RPMI7951 (cell line): ENCODE measurements at places on chromosomes 16 and 17.

DNA sequence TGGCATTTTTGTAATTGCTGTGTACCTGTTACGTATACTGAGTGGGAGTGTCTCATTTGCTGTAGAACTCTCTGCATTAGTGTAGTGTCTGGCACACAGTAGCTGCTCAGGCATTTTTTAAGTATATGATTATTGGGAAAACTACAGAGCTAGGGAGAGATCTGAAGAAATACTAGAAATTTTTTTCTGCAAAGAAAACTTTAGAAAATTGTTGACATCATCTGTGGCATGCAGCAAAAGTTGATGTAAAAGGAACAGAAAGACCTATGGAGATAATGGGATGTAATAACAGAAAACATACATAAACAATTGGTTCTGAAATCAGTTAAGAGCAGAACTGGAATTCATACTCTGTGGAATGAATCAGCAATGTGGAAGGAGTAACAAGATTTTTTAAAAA, 11.6 kb downstream of the CLTC start:
- DNase-seq: no peak

GRCh38 chr16:87764600-87765472, 950 bp downstream of the KLHDC4 start:
- no peak for DNase-seq

DNA sequence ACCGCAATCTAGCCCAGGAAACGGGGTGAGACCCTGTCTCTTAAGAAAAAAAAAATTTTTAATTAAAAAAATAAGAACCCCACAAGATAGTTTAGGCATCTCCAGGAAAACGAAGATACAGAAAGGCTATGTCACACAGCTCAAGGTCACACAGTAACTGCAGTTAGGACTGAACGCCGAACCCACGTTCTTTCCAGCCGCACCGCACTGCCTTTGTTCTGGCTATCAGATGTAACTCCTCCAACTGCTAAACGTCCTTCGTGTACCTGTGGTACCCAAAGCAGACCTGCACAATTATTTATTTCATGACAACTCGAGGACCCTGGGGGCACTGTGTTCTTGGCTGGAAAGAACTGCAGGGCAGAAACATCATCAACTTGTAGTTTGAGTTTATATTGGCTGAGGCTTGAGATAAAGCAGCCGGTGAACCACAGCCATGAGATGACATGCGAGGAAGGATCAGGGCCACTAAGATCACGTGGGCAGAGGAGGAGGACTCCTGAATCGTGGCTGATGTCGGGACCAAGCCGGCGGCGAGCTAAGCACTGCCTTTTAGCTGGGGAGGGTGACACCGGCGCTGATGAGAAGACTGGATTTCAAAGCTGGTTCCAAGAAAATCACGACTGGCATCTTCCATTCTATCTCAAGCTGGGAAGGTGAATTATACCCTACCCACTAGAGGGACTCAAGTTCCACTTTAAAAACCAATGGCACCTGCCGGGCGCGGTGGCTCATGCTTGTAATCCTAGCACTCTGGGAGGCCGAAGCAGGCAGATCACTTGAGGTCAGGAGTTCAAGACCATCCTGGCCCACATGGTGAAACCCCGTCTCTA, 20.7 kb upstream of the MNT start:
- DNase-seq: no peak

DNA sequence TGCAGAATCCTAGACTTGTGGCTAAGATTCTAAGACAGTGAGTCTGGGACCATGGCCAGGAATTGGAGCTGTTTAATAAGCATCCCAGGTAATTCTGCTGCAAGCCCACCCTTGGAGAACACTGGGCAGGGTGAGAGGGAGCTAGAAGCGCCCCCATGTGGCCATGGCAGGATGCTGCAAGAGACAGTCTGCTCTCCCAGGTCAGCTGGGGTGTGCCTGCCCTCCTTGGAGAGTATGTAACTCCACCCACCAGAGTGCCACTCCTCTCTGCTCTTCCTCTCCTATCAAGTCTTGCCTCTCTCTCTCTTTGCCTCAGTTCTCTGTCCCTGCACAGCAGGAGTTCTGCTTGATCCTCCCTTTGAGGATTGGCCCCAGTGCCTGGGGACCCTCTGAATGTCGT, 14.9 kb downstream of the RCVRN start:
- DNase-seq: no peak

DNA sequence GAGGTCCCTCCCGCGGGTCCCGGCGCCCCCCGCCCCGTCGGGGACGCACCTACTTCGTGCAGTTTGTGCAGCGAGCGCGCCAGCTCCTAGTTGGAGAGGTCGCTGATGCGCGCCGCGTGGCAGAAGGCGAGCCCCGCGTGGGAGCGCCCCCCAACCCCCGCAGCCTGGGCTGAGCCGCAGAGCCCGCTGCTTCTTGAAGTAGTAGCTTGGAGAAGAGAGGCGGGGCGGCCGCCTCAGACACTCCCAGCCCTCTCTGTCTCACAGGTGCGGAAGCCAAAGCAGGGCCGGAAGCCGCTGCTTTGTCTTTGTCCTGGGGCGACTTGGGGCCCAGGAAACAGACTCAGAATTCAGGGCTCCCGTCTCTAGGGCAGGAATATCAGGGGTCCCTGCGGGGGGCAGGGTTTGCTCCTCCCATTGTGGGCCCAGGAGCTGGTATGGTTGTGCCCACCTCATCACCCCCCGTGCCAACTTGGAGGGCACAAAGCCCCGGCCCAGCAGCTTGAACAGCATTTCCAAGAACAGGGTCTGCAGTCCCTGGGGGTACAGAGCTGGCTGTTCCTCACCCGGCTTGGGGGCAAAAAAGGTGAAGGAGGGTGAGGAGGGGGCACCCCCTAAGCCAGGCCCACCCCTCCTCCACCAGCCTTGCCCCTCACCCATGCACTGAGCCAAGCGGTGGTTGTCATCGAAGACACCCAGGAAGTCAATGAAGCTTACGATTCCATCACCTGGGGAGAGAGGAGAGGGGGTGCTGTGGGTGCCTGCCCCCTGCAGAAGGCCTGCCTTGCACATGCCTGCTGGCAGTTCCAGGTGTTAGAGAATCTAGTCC, 13.5 kb downstream of the SPATA32 start:
- DNase-seq: no peak

DNA sequence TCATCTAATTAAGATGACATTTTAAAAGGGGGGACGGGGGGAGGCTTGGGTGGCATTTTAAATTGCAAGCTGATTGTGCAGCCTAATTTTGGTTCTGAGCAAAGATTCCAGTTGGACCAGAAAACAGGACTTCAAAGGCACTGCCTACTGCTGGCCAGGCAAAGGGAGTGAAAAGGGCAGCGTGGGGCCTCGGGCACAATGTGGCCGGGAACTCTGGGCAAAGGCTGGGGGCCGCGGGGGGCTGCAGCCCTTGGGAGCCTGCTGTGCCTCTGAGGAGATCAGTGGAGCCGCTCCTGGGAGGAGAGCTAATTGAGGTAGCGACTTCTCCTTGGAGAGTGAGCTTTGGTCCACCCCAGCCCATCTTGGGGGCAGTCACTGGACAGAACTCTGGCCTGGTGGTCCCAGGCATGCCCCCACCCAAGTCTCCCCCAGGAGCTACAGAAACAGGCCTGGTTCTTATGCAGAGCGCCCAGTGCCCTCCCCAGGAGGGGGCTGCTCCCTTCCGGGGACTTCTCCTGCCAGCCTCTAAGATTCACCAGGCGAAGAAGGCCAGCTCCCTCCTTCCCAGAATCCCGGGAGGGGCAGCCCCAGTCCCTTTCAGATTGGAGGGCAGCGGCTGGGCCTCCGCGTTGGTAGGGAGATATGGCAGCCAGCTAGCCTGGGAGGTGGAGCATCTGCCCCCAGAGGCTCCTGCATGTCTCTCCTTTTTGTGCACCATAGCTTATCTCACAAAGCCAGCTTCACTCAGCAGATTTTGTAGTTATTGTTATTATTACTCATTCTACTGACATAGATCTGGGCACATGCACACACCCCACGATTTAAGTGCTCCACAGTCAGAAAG, 115.6 kb downstream of the GNAO1 start:
- DNase-seq: no peak

DNA sequence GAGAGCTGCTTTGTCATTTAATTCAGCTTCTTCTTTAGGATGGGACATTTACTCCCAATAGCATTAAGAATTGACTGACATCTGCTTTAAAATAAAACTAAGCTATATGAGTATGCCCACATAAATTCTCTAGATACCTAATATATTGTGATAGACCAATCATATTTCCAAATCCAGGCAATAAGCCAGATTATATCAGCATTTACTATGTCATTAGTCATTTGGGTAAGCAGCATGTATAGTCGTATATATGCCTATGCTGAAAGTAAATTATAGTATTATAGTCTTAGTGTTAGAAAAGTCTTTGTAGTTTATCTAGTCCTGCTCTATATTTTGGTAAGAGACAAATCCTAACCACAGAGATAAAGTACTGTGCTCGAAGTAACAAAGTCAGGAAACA, 958.1 kb downstream of the KCNJ2 start:
- no peak for DNase-seq

GRCh38 chr16:23031508-23032098, 117.6 kb downstream of the USP31 start:
- DNase-seq: no peak

DNA sequence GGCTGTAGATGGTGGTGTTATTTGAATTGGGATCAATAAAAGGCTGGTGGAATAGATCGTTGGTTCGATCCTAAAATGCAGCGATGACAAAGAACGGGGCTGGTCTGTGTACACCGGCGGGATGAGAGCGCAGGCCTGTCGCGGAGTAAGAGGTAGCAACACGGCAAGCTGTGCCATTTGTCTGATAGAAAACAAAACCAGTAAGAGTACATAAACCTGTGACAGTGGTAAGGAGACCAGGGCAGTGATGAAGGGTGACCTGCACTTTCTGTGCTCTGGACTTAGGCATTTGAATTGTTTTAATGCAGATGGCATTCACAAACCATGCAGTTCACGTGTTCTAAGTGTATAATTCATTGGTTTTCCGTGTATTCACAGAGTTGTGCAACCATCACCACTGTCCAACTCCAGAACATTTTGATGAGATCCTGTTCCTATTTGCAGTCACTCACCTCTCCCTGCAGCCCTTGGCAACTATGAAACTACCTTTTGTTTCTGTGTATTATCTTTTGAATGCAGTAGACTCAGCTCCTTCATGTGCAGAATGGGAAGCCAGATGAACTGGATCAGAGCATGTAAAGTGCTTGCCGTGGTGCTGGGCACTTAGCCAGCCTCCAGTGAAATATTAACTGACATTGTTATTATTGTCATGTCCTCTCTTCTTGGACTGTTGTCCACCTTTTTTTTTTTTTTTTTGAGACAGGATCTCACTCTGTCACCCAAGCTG, 286.1 kb downstream of the SNX29 start:
- DNase-seq: no peak

DNA sequence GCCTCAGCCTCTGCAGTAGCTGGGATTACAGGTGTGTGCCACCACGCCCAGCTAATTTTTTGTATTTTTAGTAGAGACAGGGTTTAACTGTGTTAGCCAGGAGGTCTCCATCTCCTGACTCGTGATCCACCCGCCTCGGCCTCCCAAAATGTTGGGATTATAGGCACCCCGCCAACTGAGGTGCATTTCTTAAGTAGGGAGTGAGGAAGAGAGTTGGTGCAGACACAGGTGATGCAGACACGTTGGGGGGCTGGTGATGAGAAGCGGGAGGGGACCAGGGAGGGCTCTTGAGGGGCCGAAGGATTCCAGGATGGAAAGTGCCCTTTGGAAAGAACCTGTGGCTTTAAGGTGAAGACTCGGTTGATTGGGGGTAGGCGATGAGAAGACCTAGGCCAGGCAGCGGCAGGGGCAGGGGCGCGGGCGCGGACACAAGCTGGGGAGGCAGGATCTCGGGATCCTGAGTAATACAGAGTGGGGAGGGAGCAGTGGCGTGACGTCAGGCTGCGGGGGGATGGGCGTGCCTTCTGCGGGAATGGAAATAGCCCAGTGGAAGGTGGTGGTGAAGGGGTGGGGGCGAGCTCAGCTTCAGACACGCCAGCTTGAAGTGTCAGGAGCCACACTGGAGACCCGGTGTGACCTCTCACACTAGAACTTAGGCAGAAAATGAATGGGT, 2.5 kb upstream of the ATP6V0C start:
- DNase-seq: no peak

DNA sequence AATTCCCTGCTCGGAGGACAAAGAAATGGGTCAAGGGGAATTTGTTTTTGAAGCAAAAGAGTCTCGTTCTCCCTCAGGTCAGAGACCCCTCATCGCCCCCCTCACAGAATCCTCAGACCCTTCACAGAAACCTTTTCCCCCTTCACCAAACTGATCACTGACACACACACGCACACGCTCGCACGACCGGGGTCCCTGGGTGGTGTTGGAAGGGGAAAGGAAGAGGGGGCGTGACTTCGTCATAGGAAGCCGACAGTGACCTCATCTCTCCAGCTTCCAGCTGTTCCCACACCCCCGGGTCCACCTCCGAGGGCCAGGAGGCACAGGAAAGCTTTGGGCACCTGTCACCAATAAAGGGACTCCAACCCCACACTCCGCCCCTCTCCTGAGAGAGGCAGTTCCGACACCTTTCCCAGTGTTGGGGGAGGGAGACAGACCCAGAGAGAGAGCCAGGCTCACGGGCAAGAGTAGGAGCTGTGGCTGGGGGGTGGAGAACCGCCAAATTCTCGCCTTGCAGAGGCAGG, 1.2 kb downstream of the ASGR1 start:
- DNase-seq: no peak

DNA sequence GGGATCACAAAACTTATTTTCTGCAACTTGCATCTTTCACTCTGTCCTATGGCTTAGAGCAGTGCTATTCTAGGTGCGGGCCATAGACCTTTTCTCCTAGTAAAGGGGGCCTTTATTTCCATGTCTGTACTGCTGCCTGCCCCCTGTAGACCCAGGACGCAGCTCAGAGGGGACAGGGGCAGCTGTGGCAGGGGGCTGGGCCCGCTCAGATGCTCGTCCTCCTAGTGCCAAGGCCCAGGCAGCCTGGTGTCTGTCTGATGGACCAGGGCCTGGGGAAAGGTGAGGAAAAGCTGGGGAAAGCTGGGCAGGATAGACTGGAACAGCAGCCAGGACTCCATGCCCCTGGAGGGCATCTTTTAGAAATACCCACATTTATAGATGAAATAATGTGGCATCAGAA, 25.6 kb downstream of the VAC14 start:
- DNase-seq: no peak

GRCh38 chr16:53257001-53257400, 177.3 kb upstream of the RBL2 start:
- DNase-seq: peak; percentile 22

GRCh38 chr16:28621481-28622155, 11.8 kb upstream of the SULT1A1 start:
- no peak for DNase-seq
